ENCODE measurements at places on chromosomes 6 and 20.

- no peak for DNase-seq
These were observed 103.1 kb upstream of the NAA20 start for GRCh38 chr20:19913927-19914614.

- DNase-seq = no peak
These were observed 94.0 kb upstream of the SPTLC3 start for GRCh38 chr20:12914804-12915203.

DNA sequence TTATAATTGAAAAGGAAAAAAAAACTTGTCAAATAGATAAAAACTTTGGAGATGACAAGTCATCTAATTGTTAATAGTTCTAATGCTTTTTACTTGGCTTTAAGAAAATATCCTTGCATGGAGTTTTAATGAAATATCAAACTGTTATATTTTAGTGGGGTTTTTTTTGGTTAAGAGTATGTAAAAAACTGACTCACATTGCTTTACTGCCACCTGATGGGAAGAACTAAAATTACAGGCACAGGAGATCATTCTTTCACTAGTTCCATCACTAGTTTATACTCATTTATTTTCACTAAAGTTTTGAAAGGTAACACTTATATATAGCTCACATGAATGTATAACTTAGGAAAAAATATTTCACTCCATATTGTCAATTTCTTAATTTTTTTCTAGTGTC, 309.1 kb downstream of the LMBRD1 start:
- DNase-seq = no peak

DNA sequence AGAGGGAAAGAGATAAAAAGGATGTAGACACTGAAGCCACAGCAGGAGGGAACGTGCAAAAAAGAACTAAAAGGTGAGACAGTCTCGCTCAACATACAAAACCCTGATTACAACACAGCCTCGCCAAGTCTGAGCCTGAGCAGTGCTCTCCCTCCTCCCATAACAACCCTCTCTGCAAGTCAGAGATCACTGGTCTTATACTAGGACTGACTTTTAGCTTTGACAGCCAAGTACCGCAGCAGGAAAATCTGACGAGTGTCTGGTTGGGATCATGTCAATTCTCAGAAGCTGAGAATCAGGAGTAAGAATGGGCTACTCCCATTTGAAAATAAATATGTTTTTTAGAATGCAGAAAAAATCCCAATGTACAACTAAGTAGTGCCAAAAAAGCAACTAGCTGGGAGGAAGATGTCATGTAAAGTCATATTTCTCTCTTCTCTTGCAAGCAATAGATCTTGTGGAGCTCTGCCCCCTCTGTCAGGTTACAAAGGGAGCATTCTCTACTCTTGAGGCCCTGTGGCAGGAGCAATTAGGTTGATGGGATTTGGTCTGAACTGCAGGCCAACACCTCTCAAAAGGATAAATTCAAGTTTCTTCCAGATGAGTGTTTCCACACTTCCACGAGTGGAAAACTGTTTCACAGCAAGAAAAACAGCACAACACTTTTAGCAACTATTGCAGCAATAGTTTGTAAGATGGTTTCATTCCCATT, 118.9 kb upstream of the COL21A1 start:
- no peak for DNase-seq

DNA sequence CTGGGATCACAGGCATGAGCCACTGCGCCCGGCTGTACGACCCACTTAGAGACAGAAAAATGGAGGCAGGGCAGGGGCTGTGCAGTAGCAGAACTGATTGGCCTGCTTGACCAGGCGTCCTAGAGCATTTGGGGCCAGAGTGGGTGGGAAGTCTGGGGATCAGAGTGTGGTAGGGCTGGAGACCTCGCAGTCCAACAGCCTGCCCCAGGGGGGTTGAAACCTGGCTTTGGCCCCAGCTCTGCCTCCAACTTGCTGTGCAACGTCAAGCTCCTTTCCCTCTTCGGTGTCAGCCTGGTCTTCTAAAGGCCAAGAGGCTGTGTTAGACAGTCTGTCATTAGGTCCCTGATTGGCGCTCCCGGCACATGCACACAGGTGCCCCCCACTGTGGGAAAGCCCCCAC, 15.3 kb upstream of the SPDEF start:
- no peak for DNase-seq

DNA sequence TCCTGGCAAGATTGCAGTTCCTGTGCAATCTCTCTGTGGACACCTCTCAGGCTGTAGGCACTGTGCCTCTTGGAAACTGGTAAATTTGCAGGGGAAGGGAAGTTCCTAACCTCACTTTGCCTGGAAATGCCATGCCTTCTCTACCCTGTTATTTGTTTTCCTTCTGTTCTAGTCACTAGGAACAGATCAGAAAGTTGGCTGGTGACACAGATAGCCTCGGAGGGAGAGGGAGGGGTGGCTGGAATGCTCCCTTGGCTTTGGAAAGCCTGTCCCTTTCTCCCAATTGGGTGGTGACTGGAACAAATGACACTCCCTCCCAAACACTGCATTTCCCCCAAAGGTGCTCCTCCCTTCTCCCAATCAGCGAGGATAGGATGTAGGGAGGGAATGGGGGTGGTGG, 131.5 kb upstream of the F13A1 start:
- DNase-seq = no peak

- DNase-seq = no peak
These were observed 70.8 kb downstream of the CHMP4B start for GRCh38 chr20:33881989-33882388.
